Cerebellar cortex (tissue), 1 donor: ENCODE measurements at places on chromosomes 12 and 14.

GRCh38 chr12:98823012-98823411 is 177.9 kb downstream of the APAF1 start:
- DNase-seq, result peak; percentile 23

DNA sequence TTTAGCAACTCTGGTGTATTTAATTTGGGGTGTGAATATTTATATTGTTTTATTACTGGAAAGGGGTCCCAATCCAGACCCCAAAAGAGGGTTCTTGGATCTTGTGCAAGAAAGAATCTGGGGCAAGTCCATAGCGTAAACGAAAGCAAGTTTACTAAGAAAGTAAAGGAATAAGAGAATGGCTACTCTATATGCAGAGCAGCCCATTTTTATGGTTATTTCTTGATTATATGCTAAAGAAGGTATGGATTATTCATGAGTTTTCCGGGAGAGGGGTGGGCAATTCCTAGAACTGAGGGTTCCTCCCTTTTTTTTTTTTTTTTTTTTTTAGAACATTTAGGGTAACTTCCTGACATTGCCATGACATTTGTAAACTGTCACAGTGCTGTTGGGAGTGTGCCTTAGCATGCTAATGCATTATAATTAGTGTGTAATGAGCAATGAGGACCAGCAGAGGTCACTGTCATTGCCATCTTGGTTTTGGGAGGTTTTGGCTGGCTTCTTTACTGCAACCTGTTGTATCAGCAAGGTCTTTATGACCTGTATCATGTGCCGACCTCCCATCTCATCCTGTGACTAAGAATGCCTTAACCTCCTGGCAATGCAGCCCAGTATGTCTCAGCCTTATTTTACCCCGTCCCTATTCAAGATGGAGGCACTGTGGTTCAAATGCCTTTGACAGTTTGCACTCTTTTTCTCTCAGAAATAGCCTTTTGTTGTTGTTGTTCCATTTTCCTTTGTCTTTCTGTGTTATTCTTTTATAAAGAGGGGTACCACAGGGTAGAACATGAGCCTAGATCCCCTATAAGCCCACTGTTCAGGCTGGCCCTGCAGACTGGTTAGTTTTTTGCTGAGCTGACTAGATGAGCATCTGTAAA is 75.5 kb upstream of the DCD start:
- DNase-seq, result no peak

DNA sequence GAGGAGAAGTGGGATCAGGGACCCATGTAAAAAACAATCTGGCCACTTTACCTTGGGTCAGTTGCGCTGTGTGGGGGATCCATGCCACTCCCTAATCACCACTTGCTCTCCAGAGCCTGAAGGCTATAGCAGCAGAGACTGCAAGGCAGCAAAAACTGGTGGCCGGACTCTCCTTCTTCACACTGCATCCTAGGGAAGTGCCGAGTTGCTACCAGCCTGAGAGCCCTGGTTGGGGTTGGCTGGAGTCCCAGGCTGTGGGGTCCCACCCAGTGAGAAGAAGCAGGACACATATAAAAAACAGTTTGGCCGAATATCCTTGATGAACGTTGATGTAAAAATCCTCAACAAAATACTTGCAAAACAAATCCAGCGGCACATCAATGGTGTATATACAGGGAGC is 341.2 kb downstream of the AEBP2 start:
- DNase-seq, result no peak

DNA sequence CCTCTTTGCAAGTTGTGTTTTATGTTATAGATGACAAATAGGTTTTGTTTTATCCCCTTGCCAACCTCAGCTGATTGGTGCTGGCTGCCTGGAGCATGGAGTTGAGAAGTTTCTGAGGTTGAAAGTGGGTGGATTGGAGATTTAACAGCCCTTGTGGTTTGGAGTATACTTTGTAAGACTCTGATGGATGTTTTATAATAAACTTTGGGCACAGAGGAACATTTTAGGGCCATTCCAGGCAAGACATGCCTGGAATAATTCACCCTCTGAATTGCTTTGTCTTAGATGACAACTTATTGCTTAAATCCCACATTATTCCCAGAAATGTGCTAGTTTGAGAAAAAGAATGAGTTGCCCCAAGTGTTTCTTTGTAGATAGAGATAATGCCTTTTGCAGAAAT is 158.9 kb downstream of the SLC5A8 start:
- no peak for DNase-seq

DNA sequence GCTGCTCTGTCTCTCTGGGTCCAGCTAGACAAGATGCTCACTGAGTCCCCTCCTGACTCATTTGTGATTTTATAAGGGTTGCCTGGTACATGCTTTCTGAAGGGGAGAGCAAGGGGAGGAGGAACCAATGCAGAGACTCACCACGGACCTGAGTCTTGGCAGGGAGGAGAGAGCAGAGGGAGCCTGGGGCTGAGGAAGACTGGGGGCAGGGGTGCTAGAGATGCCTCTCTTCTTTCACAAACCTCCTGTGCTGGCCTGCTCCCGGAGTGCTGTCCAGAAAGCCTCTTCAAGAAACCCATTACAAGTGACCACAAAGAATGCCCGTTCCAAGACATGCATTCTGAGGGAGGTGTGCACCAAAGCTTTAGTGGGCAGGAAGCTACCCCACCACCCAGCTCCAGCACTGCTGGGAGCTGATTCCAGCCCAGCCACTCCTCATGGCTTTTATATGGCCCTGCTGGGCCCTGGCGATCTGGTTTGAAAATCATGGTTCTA is 33.1 kb upstream of the DICER1 start:
- no peak for DNase-seq

DNA sequence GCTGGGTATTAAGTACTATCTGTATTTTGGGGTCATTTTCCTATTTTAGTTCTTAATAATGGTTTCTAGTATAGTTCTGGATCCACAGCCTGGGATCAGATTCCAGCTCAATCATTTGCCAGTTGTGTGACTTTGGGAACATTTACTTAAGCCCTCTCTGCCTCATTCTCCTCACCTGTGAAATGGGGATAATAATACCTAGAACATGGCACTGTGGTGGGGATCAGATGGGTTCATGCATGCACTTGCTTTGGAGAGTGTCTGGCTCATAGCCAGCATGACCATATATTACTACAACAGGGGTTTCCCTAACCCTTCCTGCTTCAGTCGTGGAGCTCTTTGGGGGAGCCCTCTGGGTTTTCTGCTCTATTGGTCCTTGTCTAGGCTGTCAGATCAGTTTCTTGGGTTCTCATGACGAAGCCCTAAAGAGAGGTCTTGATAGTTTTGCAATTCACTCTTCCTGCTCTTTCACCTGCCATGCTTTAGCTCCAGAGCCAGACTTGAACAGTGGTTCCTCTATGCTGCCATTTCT is 34.1 kb upstream of the SMOC1 start:
- no peak for DNase-seq

- peak; percentile 62 for DNase-seq
Measured at GRCh38 chr12:575948-576614, 87.2 kb downstream of the NINJ2 start.

DNA sequence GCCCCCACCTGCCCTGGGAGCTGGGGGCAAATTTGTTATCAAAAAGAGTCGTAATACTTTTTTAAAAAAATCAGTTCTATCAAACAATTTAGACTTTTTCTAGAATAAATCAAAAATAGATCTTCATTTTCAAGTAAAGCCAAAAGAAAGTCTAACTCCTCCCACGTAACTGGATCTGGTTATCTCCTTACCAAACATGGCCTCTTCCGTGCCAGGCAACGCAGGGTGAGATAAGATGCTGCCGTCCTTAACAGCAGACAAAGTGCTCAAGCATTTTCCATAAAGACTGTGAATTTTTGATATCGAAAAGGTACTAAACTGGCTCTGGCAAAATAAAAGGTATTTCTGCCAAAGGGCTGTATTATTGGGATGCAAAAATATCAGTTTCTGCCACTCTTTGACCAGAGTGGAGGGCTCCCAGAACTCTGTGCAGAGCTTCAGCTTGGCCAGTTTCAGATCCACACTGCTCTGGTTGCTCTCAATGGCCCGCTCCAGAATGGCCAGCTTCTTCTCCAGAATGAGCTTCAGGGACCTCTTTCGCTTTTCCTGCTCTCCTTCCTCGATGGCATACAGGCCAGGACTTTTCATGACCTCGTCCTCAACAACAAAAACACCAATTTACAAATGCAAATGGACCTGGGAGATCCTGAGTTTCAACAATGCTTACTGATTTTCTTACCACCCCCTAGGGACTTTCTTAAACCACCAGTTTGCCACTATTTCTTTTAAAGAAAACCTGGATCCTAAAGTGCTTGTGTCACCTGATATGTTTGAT is 29.0 kb downstream of the NRDE2 start:
- no peak for DNase-seq

- DNase-seq, result no peak
Measured at GRCh38 chr12:130803702-130804101, 35.3 kb downstream of the STX2 start.

DNA sequence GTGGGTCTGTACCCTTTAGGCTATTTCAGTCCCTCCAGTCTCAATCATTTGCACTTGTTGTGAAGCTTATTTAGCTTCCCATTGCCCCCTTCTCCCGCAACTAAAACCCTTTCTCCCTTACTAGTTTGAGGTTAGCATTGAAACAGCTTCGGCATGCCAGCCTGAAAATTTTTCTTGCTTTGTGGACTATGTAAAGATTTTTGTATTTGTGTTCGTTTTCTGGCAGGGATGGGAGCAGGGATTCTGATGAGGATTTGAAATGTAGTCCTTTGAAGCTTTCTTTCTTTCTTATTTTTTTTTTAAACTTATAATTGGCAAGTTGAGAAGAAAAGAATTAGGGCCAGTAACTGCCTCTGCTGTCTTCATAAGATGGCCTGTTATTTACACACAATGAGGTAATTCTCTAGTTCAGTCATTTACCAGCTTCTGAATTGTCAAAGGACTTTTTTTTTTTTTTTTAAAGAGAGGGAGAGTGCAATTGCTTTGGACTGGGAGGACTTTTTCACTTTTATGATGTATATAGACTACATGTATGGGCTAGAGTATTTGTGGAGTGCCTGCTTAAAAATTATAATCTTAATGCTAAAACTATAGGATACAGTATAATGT is 29.0 kb downstream of the PALS1 start:
- DNase-seq, result no peak

- DNase-seq, result no peak
Measured at GRCh38 chr12:127670294-127670693, 596.7 kb upstream of the TMEM132C start.

GRCh38 chr12:32586390-32586789 is 92.7 kb upstream of the DNM1L start:
- no peak for DNase-seq

DNA sequence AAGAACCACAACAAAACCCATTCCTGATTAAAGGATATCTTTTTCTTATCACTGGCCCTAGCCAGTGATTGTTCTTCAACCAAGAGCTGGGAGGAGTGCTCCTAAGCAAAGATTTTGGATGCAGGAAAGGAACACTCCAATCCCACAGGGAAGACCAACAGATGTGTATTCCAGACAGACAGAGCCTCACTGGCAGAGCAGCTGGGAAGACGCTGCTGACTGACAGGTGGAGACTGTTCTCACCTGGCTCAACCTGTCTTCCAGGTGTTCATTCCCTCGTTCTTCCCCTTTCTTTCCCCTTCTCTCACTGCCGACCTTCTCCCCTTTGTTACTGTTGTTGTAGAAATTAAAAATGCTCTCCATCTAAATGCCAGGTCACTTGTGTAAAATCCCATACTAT is 89.7 kb upstream of the CCDC198 start:
- no peak for DNase-seq

DNA sequence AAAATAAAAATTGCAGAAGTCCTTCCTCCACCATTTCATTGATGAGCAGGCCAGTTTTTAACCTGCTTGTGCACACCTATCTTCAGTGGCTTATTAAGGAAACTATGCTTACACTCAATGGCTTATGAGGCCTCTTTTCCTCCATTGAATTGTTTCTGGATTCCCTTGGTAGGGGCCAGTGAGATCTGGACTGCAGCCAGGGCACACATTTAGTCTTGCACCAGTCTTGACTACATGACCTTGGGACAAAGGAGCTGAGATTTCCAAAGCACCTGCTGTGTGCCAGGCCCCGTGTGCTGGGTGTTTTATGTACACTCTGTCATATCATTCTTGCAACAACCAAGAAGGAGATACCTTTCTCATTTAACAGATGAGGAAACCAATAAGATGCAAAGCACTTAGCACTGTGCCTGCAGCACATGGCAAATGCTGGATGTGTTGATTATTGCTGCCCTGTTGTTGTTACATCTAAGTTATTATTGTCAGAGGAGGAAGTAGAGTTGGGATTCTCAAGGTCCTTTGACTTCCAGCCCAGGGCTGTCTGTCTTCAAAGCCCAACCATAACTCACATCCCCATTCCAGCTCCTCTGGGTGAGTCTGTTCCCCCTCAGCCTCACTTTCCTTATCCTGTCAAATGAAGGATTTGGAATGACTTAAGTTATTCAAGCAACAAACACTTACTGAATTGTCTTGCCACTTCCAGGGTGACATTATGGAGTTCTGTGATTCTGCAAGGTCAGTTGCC is 31.6 kb upstream of the RIN3 start:
- DNase-seq, result no peak

DNA sequence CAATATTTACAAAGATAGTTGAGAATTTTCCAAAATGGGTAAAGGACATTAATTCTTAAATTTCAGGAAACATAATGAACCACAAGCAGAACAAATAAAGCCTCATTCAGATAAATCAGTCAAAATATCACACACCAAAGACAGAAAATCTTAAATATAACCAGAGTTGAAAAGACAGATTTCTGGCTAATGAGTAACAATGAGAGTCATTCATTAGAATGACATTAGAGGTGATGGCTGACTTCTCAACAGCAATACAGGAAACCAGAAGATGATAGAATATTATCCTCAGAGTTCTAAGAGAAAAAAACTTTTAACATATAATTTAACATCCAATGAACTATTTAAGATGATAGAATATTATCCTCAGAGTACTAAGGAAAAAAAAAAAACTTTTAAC is 124.2 kb downstream of the DENND5B start:
- no peak for DNase-seq

GRCh38 chr14:99596071-99596627 is 7.9 kb downstream of the CCDC85C start:
- DNase-seq, result no peak

DNA sequence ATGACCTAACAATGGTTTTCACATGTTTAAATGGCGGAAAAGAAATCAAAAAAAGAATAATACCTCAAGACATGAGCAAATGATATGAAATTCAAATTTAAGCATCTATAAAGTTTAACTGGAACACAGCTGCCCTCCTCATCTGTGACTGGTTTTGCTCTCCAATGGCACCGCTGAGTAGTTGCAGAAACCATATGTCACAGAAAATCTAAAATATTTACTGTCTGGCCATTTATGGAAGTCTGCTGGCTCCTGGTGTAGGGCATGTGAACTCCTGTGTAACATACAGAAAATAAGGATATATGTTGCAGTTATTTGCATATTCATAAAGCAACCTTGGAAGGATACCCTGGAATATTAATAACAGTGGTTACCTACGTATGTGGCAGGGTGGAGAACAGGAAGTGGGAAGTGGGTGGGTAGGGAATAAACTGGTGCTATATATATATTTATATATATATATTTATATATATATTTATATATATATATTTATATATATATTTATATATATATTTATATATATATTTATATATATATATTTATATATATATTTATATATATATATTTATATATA is 48.4 kb downstream of the LTBP2 start:
- DNase-seq, result no peak

- DNase-seq, result no peak
Measured at GRCh38 chr14:79044894-79045624, 874.9 kb downstream of the NRXN3 start.
